ENCODE measurements at places on chromosomes 3 and 15.

GRCh38 chr15:58931987-58932588 lies 1.4 kb downstream of the SLTM start:
- no peak for DNase-seq

DNA sequence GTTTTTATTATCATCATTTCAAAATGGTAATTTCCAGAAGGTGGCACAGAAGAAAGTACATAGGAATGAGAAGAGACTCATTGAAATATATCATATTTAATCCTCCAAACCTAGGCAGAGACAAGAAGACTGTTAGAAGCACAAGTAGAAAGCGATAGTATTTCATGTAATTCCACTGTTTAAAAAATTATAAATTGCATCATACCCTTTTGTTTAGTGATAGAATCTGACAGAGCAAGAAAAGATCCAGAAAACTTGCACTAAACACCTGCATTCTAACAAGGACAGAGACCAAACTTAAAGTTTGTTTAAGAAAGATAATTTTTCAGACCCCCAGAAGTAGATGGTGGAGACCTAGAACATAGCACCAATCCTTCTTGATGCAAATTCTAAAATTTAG lies 56.9 kb upstream of the CD96 start:
- no peak for DNase-seq

DNA sequence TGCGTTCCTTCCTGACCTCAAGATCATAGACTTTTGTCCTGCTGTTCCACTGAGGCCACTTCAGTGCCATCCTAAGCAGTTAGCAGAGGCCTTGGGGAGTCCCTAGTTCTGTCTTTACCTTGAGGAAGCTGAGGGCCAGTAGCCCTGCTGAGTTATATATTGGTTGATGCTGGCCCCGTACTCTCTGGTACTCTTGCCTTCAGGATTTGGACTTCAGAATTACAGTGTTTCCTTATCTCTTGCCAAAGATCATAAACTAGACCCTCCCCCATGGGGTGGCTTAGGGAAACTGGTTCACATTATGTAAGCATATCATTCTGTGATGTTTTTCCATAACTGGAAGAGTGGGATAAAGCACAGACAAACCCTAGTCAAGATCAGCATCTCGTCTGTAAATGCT lies 33.2 kb downstream of the KBTBD12 start:
- no peak for DNase-seq

GRCh38 chr3:82815417-82816058 lies 1054.1 kb upstream of the GBE1 start:
- no peak for DNase-seq

DNA sequence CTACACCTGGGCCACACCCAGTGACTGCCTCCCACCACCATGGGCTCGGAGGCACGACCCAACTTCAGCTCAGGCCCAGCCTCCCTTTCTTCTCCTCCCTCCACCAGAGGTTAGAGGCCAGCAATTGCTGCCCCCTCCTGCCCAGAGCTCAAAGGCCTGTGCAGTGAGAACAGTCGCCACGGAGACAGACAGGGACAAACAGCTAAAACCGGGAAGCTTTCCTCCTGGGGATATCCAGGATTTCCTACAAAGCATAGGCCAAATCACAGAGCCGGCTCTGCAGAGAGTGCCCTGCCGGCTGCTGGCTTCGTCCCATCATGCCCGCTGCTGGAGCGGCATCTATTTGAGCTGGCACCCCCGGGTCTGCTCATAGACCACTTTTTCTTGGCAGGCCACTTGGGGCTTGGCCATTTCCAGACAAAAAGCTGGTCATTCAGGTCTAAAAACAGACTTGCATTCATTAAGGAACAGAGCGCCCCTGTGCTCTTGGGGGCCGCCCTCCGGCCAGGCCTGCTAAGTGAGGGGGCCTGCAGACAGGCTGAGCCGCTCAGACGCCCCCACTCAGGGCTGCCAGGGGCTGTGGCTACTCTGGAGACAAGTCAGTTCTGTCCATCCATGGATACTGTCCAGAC lies 17.5 kb downstream of the GRAMD2A start:
- peak; percentile 36 for DNase-seq

DNA sequence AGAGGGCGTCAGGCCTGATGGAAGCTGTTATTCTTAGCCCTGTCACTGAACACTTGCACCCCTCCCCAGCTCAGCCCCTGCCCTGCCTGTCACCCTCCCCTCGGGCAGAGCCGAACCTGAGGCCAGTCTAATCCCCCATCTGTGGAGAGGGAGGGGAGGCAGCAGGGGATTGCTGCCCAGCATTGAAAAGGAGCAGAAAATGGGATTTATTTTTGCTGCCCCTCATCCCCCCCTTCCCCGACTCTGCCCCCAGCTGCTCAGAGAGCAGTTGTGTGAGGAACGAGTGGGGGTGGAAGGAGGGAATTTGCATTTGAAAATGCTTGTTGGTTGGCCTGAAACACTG lies 71.6 kb downstream of the EPHB3 start:
- no peak for DNase-seq

- DNase-seq: no peak
These were observed 1.7 kb downstream of the KLHL24 start for GRCh38 chr3:183637106-183637486.

GRCh38 chr15:81170511-81170910 lies 26.2 kb upstream of the IL16 start:
- no peak for DNase-seq

- DNase-seq: peak; percentile 9
These were observed 28.3 kb downstream of the IDH3A start for GRCh38 chr15:78177447-78177873.

- DNase-seq: no peak
These were observed 702 bp downstream of the ARHGEF3 start for GRCh38 chr3:56800832-56801661.

GRCh38 chr3:154795582-154795981 lies 284.5 kb upstream of the MME start:
- DNase-seq: peak; percentile 42

DNA sequence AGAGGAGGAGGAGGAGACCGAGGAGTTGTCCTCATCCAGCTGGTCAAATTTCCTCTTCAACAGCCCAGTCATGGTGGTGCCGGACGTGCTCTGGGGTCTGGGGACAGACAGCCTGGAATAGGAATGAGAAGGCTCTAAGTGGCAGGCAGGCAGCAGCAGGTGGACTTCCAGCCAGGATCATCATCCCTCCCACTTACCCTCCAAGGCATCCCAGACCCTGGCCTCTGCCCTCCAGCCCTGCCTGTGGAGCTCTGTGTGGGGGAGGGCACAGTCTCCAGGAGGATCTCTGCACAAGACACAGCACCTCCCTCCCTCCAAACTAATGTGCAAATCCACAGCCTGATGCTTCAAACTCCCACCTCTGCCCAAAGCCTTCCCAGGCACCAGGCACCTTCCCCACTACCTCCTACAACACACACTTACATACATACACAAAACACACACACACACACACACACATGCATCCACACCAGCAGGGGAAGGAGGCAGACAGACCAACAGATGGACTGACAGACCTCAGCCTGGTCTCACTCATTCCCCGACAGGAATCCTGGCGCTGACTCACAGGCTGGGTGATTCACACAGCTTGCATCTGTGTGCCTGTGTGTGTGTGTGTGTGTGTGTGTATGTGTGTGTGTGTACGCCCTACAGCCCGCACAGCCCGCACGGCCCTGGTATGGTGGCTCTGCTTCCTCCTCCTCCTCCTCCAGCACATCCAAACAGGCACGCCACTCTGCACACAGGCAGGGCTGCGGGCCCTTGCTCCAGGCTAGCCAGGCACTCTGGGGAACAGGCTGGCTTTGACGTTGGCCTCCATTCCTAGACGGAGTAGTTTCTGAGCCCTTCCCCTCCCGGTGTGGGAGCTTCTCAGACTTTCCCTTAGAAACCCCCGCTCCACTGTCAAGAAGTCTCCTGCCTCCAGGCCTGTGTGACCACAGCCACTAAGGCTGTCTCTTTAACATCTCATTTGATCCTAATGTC lies 6.5 kb downstream of the CSRNP1 start:
- peak; percentile 80 for DNase-seq

GRCh38 chr3:141227752-141228151 lies 3.9 kb upstream of the PXYLP1 start:
- DNase-seq: no peak
